Activated CD4-positive, CD25-positive, alpha-beta regulatory T cell (primary cell): ENCODE measurements at places on chromosomes 1 and 21.

- DNase-seq: no peak
Observed at GRCh38 chr1:1213345-1214265, at the start of gene TNFRSF4. Gene TNFRSF4, minus strand, starts transcription at chr1:1214153. Its CDS starts 26 bp downstream, at chr1:1214127.

DNA sequence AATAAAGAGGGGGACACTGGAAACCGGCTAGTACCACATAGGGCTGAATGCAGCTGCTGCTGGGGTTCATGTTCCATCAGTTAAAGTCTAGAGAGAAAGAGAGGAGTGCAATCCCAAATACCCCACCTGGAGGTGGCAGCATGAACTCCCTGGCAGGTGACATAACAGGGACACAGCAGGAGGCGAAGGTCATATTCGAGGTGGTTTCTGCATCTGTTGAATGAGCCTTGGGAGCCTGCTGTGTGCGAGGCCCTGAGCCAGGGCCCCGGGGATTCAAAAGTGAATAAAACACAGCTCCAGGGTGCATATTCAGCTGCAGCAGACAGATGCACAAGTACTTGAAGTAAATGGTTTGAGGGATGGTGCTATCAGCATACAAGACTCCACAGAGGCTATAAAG lies 456.8 kb downstream of the SETD4 start:
- DNase-seq: no peak

DNA sequence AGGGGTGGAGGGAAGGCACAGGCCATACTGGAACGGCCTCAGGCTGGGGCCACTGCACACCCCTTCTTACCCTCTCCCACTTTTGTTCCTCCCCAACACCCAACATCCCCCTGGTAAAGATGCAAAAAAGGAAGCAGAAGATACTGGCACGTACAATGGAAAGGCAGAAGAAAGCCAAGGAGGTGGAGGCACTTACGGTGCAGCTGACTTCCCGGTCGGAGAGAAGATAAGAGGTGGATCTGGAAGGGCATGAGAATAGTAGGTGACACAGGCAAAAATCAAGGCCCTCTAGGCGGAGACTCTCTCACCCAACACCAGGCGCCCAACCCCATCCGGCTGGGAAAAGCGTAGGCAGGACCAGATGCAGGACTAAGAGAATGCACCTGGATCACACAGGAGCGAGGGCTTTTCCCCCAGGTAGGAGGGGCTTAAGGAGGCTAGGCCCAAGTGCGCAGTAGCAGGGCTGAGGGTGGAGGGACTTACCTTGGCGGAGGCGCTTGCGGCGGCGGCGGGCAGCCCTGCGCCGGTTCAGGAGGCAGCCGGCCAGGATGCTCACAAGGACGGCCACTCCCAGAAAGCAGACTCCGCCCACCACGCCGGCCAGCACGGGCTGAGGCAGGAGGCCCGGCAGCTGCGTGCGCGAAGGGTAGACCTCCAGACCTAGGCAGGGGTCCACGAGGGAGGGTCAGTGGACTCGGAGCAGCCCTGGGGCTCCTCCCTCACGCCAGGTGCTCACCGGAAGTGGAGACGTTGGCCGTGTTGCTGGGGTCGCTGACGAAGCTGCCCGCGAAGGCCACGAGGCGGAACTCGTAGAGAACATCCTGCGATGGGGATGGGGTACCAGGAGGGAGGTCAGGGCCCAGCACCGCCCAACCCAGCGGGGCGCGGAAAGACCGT lies 4.1 kb upstream of the TAGLN2 start:
- no peak for DNase-seq

DNA sequence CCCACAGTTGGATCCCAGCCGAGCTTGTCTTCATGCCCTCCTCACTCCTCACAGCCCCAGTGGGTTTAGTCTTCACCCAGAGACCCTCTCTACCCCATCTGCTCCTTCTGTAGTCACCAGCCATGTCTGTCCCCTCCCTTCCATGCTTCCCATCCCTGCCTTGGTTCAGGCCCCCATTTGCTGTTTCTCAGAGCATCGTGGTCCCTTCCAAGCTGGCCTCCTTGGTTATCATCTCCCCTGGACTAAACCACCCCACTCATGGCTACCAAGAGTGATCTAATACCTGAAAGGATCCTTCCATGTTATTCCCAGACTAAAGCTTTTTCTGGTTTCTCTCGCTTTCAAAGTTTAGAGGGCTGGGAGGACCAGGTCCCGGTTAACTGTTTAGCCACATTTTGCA lies 8.3 kb downstream of the CNIH3 start:
- no peak for DNase-seq

- no peak for DNase-seq
Observed at GRCh38 chr1:162292422-162292849, 84.2 kb downstream of the SPATA46 start.

- DNase-seq: no peak
Observed at GRCh38 chr1:108657356-108658080, 3.4 kb downstream of the HENMT1 start.

GRCh38 chr1:53206735-53207379 lies 10.2 kb downstream of the CPT2 start:
- no peak for DNase-seq

GRCh38 chr1:228405200-228405978 lies 1.2 kb downstream of the TRIM11 start:
- no peak for DNase-seq

DNA sequence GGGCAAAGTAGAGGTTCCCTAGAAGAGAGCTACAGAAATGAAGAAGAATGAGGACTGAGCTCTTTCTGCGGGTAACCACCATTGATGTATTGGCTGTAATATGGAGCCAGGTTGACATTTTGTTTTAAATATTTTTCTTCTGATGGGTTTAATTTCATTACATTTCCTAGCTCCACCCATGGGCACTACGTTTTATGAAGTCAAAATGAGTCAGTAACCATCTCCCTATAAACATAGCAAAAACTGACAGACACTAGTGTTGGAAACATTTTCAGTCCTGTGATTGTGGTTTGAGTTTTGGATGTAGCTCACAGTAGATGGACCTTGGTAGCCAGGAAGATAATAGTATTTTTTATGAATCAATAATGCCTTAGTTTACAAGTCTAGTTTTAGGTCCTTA lies 470.4 kb upstream of the B3GALT2 start:
- no peak for DNase-seq

- DNase-seq: no peak
Observed at GRCh38 chr1:41455479-41456332, 28.8 kb downstream of the EDN2 start.

- no peak for DNase-seq
Observed at GRCh38 chr1:206792939-206793607, 20.8 kb upstream of the IL10 start.

- no peak for DNase-seq
Observed at GRCh38 chr1:93702111-93702827, 20.6 kb upstream of the BCAR3 start.

GRCh38 chr1:203287898-203288297 lies 17.4 kb upstream of the BTG2 start:
- DNase-seq: no peak

- no peak for DNase-seq
Observed at GRCh38 chr1:1244192-1244811, 2.2 kb downstream of the C1QTNF12 start.

DNA sequence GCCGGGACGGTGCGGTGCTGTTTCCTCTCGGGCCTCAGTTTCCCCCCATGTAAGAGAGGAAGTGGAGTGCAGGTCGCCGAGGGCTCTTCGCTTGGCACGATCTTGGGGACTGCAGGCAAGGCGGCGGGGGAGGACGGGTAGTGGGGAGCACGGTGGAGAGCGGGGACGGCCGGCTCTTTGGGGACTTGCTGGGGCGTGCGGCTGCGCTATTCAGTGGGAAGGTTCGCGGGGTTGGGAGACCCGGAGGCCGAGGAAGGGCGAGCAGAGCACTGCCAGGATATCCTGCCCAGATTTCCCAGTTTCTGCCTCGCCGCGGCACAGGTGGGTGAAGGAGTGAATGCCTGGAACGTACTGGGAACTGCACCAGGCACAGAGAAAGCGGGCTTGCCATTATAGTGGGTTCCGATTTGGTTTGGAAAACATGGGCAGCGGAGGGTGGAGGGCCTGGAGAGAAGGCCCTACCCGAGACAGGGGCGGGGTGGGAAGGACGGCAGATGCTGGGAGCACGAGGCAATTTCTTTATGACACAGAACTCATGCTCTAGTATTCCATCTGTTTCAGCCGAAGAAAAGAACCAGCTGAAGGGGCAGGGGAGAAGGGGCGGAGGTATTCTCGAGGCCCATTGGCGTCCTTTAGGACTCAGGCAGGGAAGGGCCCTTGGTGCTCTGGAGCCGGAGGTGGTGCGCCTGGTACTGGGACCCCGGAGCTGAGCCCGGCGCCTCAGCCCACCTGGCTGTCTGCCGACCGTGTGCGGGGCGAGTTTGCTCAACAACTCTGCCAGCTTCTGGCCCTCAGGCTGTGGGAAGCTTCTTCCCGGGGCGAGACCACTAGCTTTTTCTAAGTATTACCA lies 960 bp downstream of the PCSK9 start:
- DNase-seq: no peak

- DNase-seq: no peak
Observed at GRCh38 chr1:42105025-42105424, 48.2 kb upstream of the GUCA2B start.

DNA sequence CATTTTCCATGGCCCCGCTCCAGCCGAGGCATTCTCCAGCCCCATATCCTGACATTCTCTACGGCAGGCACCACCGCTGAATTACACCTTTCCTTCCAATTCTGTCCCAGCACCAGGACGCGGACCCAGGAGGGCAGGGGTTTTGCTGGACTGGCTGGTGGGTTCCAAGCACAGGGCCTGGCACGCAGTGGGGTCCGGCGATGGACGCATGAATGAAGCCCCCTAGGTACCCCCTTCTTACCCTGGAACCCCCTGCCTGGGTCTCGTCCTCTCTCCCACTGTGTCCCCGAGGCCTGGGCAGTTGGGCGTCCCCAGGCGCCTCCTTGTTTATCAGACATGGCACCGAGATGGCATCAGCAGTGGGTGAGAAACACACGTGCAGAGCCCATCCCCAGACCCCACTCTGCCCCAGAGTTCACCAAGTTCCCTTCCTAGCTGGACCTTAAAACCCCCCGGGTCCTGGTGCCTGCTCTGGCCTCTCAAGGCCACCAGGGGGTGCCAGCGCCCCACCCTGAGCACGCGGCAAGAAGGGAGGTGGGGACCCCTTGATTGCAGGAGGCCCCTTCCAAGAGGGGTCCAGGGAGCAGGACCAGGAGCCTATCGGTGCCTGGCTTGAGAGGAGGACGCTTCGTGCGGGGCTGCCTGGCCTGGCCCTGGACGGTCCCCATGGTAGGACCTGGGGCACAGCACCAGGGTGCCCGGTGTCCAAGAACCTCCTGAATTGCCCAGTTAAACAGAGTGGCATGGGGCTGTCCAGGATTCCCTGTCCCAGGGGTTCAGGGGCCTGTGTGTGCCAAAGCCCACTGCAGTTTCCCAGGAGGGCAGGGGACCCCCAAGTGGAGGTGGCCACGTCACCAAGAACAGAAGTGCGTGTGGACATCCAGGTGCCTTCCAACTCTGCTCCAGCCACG lies 46.1 kb downstream of the MEGF6 start:
- DNase-seq: no peak

DNA sequence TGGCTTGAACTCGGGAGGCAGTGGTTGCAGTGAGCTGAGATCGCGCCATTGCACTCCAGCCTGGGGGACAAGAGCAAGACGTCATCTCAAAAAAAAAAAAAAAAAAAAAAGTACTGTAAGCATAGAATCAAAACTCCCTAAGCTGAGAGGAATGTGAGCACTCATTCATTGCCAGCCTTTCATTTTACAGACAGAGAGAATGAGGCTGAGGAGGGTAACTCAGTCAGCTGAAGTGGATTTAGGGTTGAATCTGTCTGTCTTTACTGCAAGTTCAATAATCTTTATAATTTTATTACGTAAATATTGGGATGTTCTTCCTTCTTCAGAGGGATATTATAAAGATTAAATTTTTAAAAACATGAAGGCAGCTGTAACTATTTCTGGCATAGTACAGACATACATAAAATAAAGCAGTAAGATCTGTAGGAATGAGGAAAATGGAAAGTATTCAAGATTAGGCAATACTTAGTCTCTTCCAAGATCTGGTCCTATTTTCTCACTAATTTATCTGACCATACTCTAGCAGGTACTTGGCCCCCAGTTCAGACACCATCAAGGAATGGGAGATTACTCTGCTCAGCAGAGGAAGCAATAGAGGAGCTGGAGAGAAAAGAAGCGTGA lies 24.1 kb upstream of the MNDA start:
- DNase-seq: no peak

DNA sequence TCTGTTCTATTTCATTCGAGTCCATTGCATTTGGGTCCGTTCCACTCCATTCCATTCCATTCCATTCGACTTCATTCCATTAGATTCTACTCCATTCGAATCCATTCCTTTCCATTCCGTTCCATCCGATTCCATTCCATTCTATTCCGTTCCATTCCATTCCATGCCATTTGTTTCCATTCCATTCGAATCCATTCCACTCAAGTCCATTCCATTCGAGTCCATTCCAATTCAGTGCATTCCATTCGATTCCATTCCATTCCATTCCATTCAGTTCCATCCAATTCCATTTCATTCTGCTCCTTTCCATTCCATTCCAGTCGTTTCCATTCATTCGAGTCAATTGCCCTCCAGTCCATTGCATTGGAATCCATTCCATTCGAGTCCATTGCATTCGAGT lies 2603.7 kb upstream of the TPTE start:
- DNase-seq: no peak

DNA sequence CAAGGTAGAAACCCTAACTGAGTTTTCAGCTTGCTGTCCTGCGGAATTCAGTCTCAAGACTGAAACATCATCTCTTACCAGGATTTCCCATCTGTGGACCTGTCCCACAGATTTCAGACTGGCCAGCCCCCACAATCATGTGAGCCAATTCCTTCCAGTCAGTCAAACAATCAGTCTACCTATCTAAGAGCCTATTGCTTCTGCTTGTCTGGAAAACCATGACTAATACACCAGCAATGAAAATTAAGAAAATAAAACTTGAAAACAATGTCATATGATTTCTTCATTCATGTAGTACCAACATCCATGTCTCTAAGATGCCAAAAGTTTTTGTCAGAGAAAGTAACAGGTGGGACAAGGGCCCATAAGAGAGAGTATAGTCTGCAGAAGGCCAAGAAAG lies 57.6 kb upstream of the CRB1 start:
- no peak for DNase-seq

DNA sequence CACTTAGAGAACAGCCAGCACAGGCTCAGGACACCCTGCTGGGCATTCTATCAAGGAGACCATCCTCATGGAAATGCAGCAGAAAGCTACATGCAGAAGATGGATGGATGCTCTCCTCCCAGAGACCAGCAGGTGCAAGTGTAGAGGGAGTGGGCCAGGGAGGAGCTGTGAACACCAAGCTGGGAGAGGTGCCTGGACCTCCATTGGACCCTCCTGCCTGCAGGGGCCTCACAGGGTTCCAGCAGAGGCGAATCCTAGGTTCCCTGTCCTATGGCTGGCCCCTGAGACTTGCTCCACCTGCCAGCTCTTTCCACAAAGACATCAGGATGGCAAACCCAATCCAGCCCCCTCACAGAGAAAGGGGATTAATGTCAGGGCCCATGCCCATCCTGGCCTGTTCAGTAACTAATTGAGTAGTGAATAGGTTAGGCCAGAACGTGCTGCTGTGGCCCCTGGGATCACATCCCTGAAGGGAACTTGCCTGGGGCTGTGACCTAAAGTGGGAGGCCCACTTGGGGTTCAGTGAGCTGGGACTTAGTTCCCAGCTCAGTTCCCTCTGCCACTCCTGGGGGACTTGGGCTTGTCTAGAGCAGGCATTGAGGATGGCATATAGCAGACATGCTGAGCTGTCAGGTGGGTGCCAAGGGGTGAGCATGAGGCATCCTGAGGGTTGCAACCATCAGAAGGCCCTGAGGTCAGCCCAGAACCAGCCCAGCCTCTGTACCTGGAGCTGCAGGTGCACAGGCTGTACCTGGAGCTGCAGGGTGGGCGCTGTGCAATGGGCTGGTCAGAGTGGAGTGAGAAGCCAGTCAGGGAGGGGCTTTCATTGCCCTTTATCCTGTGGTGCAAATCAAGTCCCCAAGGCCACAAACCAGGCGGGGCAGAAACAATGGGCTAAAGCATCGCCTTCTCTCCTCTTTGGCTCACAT lies 22.9 kb upstream of the ZNF678 start:
- no peak for DNase-seq
